ENCODE measurements at places on chromosomes 16 and 17. TPM values are rescaled to one million over a fixed set of nuclear protein-coding genes. Genes with fewer than 3 reads are reported as not detected.

HSD11B2 gene
- 0.41 TPM for total RNA-seq

KRT28 gene
- not detected for total RNA-seq

ANKRD13B gene
- 19.6 TPM for total RNA-seq

SPATA22 gene
- total RNA-seq, result 3.7 TPM

ABAT gene
- total RNA-seq, result 110 TPM

CHRNE gene
- 0.82 TPM for total RNA-seq

CSH2 gene
- not detected for total RNA-seq

DOC2B gene
- 35.1 TPM for total RNA-seq

SPATA32 gene
- not detected for total RNA-seq

TBC1D3H gene
- total RNA-seq, result not detected

CACNB1 gene
- total RNA-seq, result 14.3 TPM

CCL18 gene
- total RNA-seq, result not detected

STH gene
- 2.0 TPM for total RNA-seq

C16orf92 gene
- total RNA-seq, result not detected

ZP2 gene
- total RNA-seq, result not detected

OR1F1 gene
- total RNA-seq, result 0.41 TPM

FADS6 gene
- total RNA-seq, result 0.82 TPM

ANKFN1 gene
- 2.4 TPM for total RNA-seq

VAMP2 gene
- 23.6 TPM for total RNA-seq

All from frontal cortex (tissue), 4 donors.